ENCODE measurements at places on chromosomes 13 and 19.
A peak's percentile ranks its signal among the peaks of the same experiment; 100 is the strongest.

- DNase-seq = no peak
These were observed 7.7 kb downstream of the MEX3D start for GRCh38 chr19:1560286-1560882.

DNA sequence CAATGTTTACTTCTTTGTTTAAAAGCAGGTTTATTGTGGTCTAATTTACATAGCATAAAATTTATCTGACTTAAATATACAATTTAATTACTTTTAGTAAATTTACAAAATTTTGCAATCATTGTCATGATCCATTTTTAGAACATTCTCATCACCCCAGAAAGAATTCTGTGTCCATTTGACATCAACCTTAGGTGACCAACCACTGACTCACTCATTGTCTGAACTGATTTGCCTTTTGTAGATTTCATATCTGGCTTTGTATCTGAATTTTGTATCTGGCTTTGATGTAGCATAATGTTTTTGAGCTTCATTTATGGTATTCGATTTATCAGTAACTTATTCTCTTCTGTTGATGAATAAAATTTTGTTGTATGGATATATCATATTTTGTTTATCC is 40.4 kb downstream of the EDNRB start:
- DNase-seq = no peak

DNA sequence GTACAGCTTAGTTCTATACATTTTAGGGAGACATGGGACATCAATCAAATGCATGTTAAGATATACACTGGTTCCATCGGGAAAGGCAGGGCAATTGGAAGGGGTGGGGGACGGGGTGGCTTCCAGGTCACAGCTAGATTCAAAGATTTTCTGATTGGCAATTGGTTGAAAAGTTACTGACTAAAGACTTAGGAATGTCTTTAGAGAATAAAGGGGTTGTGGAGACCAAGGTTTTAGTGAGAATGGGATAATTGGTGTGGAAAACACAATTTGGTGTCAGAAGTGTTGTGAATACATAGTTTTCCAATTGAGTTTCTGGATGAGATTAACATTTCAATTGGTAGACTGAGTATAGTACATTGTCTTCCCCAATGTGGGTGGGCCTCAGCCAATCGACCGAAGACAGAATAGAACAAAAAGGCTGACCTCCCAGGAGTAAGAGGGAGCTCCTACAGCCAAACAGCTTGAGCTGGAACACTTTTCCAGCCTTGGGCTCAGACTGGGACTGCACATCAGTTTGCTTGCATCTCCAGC is 988 bp upstream of the CCDC169 start:
- DNase-seq = no peak

- DNase-seq = peak; percentile 71
These were observed 1.1 kb upstream of the LSR start for GRCh38 chr19:35247526-35248309.

DNA sequence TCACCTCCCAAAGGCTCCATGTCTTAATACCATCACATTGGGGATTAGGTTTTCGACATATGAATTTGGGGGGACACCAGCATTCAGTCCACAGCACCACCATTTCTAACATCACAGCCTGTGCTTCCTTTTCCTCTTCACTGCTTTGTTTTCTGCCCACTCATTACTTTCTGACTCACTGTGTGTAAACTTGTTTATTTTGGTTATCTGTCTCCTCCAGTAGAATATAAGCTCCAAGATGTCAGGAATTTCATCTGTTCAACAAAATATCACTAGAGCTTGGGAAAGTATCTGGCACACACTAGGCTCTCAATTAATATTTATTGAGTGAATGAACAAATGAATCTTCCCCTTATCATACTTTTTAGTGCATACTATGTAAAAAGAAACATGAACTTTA is 152.0 kb downstream of the NUFIP1 start:
- DNase-seq = no peak

DNA sequence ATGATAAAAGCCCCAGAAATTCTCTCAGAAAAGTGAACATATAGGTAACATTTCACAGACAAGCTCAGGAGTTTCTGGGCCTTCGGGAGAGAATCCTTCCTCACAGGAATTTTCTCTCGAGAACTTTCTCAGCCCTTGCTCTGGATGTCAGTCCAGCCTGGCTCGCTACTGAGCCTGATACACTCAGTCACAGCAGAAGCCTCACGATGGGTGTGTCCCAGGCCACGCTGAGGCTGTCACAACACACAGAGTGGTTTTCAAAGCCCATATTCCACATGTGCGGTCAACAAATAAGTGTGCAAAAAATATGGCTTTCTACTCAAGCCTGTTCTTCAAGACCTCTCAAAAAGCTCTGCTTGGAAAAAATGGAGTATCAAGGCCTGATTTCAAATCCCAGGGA is 31.5 kb upstream of the MEDAG start:
- DNase-seq = no peak

DNA sequence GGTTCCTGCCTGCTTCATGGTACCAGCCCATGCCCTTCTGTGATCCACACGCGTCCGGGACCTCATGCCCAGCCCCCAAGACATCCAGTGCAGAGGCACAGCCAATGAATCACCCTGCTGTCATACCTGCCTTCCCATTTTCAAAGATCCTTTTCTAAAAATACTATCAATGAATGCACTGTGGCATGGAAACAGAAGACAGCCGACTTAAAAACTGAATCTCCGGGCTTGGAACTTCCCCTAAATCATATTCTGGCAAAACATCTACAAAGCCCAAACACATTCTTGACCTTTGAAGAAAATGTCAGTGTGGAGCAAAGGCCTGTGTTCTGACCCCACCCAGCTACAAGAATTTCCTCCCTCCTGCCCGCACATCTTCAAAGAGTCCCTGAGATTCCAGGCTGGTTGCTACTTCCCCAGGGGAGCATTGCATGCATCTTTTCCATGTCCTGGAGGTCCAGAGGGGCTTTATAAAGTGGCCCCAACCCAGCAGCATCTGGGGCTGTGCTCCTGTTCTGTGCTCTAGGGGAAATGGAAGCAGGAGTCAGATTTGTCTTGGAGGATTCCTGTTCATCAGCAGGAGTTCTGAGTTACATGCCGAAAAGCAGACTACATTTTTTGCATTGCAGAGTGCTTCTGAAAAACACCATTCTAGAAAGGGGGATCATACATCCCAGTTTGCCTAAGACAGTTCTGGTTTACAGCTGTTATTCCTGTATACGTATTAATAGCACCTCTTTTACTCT is 135.2 kb downstream of the USP12 start:
- DNase-seq = no peak

DNA sequence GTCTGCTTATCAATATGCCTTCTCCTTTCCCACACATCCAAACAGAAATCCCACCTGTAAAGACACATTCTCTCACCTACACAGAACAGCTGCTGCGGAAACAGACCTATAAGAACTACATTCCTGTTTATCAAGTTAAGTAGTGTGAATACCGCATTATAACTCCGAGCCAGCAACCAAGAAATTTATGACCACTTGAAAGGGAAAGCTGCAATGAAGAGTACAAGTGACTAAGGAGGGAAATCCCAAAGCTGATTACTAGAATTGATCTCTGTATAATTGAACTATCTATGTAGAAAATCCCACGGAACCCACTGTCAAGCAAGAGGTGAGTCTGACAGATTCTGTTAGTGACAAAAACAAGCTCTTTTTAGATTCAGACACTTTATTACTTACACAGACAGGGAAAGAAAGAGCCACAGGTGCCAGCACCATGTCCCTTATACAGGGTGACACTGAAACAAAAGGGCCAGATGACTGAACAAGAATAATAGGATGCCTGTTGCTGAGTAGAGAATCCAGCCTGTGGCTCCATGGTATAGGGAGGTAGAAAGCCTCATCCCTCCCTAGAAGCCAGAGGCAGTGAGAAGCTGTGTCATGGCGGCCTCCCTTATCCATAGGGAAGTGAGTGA is 1.6 kb upstream of the IGFL4 start:
- no peak for DNase-seq

GRCh38 chr19:28581468-28581770 is 631.5 kb downstream of the UQCRFS1 start:
- no peak for DNase-seq

DNA sequence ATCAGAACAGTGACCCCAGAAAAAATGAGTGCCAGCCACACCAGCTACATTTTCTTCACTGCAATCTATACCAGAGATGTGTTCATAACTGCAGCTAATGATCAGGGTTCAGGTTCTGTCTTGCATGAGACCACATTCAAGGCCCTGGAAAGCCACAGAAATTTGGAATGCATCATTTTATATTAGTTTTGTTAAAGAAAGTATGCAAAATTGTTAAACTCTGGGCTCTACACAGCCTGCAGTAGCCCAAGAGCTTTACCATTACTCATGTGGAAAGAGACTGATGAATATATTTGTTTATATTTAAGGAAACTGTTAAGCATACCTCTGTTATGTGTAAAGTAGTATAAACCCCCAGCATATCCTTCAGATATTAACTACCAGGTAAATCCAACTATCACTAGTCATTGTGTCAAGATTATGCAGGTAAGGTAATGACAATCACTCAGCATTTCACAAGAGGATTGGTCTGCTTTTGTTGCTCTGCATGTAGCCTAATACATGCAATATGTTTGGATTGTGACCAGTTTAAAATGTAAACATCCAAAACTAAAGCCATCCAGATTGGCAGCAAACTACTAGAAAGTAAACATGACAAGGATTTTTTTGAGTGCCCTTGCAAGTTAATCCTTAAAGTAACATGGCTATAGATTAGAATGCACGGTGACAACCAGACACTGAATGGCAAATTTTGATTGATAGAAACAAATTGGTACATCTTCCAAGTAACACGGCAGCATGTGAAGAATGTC is 429.1 kb upstream of the ARGLU1 start:
- no peak for DNase-seq

DNA sequence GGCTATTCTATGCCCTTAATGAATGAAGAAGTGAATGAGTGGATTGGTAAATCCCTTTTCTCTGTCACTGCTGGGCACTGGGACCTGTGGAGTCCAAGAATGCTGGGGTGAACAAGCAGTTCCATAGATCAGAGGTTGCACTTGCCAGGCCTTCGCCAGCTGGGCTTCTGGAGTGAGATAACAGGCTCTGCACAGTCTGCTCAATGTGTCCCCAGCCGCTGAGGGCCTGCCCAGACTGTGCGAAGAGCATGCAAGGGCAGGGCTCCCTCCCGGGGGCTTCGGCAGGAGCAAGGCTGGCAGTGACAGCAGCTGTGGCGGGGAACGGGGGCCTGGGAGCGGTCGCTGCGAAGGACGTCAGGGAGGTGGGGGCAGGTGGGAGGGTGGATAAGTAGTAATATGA is 51.3 kb downstream of the ZNF536 start:
- DNase-seq = no peak

DNA sequence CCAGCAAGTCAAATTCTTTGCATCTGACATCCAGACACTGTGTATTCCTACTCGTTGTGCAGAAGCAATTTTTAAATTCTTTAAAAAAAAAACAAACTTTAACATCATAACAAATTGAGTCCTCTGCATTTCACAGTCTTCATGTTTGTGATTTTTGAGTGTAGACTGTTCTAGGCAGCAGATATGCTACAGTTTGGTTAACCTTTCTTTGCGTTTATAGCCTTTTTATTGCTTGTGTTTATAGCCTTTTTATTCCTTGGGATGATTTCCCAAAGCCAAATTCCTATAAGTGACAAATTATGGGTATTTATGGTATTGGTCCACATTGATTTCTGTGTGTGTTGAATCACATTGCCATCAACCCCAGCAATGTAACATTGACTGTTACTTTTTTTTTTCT is 14.9 kb upstream of the RNF113B start:
- no peak for DNase-seq

GRCh38 chr19:13978351-13979243 is 26.3 kb downstream of the DCAF15 start:
- peak; percentile 63 for DNase-seq

GRCh38 chr13:98900442-98900841 is 77.4 kb downstream of the DOCK9 start:
- DNase-seq = no peak

GRCh38 chr13:110047496-110047895 is 259.5 kb downstream of the COL4A1 start:
- DNase-seq = no peak

- no peak for DNase-seq
These were observed 4.0 kb upstream of the UBE2M start for GRCh38 chr19:58562122-58563033.

DNA sequence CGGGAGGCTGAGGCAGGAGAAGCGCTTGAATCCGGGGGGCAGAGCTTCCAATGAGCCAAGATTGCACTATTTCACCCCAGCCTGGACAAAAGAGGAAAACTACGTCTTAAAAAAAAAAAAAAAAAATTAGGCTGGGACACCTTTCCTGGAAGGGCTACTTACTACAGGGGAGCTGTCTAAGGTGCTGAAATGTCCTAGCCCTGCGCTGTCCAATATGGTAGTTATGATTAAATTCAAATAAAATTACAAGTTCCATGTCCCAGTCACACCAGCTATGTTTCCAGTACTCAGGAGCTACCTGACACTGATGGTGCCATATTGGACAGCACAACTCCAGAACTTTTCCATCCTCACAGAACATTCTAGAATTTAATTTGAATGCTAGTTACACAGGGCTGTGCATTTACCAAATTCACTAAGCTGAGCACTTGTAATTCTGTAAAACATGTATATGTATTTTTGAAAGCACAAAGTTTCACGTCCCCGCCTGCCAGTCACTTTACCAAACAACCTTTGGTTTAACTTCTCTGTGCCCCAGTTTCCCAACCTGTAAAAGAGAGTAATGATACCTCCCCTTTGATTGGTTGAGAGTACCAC is 9.2 kb upstream of the ZSCAN22 start:
- no peak for DNase-seq

- no peak for DNase-seq
These were observed 86.3 kb downstream of the RNASEH2B start for GRCh38 chr13:50995854-50996253.

- DNase-seq = no peak
These were observed 2048.3 kb upstream of the PCDH20 start for GRCh38 chr13:63463782-63464610.

DNA sequence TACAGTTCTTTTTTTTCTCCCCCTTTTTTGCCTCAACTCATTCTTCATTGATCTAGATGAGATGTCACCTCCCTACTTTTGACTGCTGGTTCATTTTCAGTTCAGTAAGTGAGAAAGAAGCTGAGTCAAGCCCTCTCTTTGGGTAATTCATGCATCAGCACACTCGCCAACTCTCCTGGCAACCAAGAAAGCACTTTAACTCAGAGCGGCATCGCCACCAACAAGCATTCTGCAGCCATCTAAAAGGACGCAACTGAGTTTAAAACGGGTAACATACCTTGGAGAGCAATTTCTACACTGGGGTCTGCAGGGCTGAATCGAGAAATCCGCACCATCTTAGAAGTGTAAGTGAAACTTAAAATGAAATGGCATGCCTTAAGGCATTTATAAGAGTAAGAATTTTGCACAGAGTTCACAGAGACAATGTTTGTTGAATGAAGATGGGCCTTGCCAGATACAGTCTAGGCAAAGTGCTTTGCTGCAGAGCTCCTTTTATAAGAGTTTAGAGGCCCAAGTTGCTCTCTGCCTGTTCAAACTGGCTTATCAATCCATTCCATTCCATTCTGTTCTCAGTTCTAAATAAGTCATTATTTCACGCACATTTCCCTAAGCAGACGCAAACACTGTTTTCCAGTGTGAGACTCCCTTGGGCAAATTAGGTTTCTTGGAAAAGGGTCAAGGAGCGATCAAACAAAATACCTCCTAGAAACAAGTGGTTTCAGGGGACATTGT is 338.0 kb downstream of the ENOX1 start:
- no peak for DNase-seq
